ENCODE measurements at places on chromosomes 4 and X.

GRCh38 chr4:102522031-102522440 lies 20.9 kb downstream of the NFKB1 start:
- no peak for DNase-seq

DNA sequence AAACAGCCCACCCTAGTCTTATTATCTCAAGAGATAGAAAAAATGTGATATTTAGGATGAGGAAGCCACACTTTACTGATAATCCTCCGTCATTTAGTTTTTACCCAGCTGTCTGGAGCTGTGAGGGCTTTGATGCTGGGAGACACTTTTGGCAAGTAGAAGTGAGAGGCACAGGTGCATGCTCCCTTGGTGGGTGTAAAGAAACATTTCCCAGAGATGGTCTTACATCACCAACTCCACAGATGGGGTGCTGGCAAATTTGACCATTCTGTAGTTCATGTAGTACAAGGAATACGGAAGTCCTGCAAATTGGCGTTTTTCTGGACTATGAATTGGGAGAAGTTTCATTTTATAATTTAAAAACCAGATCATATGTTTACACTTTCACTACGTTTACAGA lies 28.5 kb downstream of the TRIM61 start:
- no peak for DNase-seq

DNA sequence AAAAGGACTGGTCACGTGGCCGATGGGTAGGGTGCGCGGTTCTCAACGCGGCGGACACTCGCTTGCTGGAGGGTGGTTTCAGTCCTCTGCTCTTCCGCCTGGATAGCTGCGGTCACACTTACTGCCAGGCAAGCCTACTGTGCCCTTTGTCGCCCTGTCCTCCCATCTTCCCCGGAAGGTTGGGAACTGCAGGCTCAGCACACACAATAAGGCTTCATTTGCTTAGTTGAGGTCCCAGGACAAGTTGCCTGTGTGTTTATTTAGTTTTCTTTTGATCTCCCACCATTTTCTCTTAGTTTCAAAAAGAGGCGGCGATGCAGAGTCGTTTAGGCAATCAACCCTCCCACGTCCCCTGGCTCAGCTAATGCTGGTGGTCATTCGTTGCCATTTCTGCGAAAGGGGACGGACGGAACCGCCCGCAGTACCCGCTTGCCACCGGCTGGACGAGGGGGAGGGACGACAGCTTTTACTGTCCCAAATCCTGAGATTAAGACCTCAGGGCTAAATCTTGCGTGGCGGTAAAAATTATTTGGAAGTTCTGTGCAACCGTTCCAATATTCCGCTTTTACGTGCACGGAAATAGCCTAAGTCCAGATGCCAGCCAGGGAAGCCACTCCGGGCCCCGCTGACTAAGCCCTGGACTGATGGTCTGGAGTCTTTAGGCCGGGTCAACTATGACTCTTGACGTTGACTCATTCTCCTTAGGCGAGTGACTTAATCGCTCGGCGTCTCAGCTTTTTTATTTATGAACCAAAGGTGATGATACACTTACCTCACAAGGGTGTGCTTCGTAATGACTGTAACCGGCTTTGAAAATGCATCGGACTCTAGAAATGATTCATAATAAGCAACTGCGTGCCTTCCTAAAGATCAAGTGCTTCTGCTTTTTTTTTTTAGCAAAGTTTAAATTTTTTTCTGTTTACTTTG lies 671 bp upstream of the EIF4E start:
- peak; percentile 78 for DNase-seq

- no peak for DNase-seq
Measured at GRCh38 chrX:148135738-148136137, 154.6 kb downstream of the FMR1NB start.

- no peak for DNase-seq
Measured at GRCh38 chrX:124125471-124125870, 164.0 kb downstream of the STAG2 start.

DNA sequence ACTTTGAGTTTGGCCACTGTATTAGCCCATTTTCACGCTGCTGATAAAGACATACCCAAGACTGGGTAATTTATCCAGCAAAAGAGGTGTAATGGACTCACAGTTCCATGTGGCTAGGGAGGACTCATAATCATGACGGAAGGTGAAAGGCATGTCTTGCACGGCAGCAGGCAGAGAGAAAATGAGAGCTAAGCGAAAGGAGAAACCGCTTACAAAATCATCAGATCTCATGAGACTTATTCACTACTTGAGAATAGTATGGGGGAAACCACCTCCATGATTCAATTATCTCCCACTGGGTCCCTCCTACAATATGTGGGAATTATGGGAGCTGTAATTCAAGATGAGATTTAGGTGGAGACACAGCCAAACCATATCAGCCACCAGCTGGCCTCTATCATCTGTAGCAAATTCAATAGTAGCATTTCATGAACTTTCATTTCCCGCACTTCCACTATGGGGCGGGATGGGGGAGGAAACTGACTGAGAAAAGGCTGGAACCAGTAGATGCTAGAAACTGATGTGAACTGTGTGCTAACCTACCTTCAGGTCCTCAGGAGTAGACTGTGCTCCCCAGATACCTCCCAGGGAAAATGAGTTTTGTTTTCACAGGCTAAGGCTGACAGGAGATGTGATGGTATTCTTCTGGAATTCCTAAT lies 35.3 kb upstream of the LGI2 start:
- no peak for DNase-seq

DNA sequence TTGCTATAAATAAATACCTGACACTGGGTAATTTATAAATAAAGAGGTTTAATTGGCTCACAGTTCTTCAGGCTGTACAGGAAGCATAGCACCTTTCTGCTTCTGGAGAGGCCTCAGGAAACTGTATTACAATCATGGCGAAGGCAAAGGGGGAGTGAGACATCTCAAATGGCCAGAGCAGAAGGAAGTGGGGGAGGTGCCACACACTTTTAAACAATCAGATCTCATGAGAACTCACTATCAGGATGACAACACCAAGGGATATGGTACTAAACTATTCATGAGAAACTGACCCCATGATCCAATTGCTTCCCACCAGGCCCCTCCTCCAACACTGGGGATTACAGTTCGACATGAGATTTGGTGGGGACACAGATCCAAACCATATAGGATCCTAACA lies 11.7 kb upstream of the TCEAL9 start:
- DNase-seq: no peak

DNA sequence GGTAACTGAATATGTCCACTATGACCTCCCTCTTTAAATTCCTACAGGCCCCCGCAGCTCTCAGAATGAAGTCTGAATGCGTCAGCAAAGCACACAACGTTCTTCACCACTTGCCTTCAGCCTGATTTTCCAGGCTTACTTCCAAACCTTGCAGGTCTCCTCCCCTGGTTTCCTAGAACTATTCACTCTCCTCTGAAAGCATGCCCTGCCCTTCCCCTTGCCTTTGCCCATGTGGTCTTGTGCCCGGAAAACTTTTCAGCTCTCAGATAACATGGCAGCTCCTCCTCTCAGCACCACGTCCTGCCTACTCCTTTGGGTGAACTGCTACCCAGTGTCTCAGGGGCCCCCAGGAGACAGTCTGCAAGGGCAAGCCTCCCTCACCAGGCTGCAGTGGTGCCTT lies 268.5 kb upstream of the LDB2 start:
- no peak for DNase-seq

DNA sequence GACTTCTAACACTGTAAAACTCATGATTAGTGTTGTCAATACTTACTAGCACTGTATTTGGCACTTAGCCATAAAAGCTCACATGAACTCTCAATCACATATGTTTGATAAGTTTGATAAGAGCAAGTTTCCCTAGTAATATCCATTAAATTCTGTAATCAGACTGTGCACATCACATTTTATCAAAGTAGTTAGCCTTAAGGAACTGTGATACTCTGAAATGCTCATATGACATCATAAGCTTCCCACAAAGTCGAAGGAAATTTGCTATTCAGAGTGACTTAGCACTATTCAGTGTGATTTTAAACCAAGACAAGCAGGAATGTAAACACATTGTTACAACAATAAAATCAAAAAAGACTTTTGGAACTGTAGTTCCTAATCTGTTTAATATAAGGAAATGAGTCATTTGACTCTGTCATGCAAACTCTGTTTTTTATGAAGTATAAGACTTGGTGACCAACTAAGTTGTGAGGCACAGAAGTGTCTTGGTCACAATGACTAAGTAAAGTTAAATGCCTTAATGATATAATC lies 6.7 kb downstream of the SLC7A11 start:
- DNase-seq: peak; percentile 11

DNA sequence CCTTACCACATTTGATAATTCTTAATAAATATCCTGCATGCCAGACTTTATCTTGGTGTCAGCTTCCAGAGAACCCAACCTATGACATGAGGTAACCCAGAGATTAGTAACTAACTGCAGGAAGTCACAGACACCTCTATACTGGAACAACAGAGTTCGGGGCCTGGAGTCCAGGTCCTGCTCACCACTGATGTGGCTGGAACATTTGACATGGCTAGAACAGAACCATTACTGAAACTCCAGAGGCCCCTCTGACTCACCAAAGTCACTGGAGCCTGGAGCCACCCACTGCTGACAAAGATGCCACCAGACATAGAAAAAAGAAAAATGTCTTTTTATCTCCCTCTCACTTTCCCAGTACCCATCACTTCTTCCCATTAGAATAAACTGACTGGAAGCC lies 403.7 kb downstream of the MID1IP1 start:
- no peak for DNase-seq

DNA sequence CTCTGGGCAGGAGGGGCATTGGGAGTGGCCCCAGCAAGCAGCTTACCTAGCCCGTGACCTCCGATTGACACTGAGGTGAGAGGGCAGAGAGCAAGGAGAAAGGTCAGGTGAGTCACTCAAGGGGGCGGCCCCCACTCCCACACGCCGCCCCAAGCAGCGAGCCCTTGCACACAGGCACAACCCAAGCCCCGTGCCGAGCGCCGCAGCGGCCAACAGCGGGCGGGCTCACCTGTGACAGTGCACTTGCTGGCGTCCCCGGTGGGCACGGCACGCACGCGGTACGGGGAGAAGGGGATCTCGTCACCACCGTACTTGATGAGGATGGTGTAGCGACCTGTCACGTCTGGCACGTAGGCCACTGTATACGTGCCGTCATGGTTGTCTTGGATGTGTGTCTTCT lies 17.2 kb downstream of the FLNA start:
- DNase-seq: no peak

- DNase-seq: no peak
Measured at GRCh38 chrX:109783701-109784079, 50.6 kb upstream of the ACSL4 start.

DNA sequence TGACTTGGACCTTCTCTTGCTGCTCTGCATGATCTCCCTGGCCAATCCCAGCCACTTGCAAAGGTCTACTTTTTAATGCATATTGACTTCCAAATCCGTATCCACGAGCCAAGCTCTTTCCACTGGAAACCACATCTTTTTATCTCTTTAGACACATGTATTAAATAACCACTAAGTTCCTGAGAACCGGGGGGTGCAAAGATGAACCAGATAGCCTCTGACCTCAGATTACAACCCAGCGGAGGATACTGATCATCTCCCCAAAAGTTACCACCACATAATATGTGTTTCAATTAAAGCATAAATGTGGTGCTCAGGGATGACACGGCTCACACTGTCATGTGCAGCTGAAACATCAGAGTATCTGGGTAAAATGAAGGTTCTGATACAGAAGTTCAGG lies 40.4 kb upstream of the FAM9B start:
- no peak for DNase-seq

DNA sequence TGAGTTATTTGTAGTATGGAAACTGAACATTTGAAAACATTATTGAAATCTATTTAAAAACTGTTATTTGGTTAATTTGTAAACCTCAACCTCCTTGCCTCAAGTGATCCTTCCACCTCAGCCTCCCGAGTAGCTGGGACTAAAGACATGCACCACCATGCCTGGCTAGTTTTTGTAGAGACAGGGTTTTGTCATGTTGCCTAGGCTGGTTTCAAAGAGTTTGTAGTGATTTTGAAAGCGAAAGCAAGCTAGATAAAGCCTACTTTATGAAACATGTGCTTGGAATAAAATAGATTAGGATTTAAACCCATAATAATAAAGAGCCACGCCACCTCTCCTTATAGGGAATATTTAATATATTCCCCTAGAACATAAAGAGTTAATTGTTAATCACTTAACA lies 23.5 kb downstream of the ARSJ start:
- DNase-seq: no peak

DNA sequence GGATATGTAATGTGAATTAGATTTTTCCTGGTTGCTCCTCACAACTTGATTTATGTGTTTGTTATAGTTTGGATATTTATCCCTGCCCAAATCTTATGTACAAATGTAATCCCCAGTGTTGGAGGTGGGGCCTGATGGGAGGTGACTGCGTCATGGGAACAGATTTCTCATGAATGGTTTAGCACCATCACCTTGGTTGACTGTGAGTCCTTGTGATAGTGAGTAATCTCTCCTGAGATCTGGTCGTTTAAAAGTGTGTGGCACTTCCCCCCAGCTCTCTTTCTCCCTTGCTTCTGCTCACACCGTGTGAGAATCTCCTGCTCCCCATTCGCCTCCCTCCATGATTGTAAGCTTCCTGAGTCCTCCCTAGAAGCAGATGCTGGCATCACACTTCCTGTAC lies 2.2 kb downstream of the MID2 start:
- no peak for DNase-seq

GRCh38 chrX:26562156-26562555 lies 346.2 kb downstream of the MAGEB5 start:
- DNase-seq: no peak

DNA sequence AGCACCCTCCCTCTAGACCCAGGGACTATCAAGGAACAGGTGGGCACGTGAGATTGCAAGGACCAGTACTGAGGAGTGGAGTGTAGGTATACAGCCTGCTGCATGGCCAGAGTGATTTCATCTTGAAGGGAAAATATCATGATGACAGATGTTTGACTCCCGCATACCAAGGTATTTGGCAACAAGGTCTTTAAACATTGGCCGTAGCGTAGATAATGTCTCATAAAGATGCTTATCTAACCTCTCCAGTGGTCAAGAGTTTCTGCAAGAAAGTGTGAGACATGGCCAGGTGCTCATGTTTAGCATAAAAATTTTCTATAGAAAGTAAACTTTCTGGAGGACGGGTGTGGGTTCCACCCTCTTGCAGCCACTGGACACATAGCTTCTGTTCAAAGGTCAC lies 18.7 kb upstream of the ZNF630 start:
- no peak for DNase-seq

DNA sequence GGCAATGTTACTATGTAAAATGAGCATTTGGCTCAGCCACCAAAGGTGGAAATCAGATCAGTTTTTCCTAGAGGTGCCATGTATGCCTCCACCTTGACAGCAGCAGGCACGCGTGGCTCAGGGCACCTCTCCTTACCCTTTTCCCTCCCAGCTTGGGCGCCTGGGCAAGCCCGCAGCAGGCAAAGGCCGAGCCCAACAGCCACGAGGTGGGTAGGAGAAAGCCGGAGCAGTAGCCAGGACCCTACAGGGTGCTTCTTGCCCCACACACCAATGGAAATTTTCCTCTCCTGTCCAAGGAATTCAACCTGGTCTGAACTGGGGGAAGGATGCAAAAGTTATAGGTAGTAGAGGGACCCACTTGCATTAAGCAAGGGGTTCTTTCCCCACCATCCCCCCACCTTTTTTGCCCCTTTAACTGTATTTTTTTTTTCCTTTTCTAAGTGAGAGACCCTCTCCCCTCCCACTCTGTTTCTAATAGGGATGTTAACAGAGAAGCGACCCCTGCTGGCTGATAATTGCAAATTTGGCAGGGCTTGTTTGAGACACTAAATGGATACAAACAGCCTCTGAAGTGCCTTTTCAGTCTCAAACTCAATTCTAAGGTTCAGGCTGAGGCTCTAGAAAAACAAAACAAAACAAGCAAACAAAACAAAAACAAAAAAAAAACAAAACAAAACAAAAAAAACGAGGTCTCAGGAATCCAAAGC lies 895.1 kb downstream of the PCDH18 start:
- no peak for DNase-seq

Data from bone marrow (tissue), 2 donors.